Renal cortex interstitium (tissue), 15 donors: ENCODE measurements at places on chromosomes 1 and 21. TPM values are rescaled to one million over a fixed set of nuclear protein-coding genes. Genes with fewer than 3 reads are reported as not detected.

The TENT5C gene
- 2.4 TPM for polyA plus RNA-seq

DNA sequence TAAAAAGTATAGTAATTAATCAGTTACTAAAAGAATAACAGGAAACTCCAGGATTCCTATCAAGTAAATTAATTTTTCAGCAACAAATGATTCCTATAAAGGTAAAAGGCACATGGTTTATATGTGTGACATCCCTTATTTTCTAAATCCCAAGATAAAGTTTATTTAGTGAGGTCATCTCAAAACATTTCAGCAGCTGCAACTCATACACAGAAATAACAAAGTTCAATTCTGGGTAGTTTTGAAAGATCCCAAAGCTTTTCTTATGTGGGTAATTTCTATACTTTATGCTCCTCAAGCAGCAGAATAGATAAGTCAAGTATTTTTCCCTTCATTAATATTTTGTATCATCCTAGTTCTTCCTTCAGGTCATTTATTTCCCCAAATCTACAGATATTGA lies 117.7 kb downstream of the EIF4G3 start:
- DNase-seq, result no peak

The TSSK3 gene
- 8.8 TPM for polyA plus RNA-seq

GRCh38 chr1:59043796-59044195 lies 253.1 kb upstream of the FGGY start:
- no peak for DNase-seq

GRCh38 chr1:170598618-170599017 lies 65.3 kb upstream of the PRRX1 start:
- no peak for DNase-seq

The KRTAP12-2 gene
- not detected for polyA plus RNA-seq

DNA sequence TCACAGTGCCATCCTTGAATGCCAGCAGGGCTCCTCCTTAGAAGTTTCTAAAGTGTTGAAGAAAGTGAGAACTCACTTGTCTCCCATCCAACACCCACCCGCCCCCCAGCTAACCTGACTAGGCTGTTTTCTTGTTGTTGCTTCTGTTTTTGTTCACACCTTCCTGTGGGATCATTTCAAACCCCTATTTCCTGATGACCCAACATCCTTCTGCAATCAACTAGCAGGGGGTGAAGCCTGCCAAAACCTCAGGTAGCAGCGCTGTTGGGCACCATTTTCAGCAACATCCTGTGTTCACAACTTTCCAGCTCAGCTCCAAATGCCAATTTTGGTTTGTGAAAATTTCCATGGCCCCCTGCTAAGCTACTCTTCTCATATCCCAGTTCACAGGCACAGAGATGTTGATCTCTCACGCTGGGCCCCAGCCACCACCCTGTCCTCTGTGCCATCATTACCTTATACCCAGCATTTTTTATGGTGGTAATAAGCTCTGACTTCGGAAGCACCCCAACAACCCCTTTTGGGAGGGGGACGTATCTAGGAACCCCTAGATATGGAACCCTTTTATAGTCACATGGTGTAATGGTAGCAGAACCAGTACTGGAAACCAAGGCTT lies 41.4 kb downstream of the CDC7 start:
- DNase-seq, result no peak

The ETV3 gene
- polyA plus RNA-seq, result 28.2 TPM

- DNase-seq, result no peak
Measured at GRCh38 chr21:35593000-35593502, 467.3 kb downstream of the SETD4 start.

GRCh38 chr21:37319551-37319950 lies 47.0 kb upstream of the DYRK1A start:
- no peak for DNase-seq

GRCh38 chr1:211126622-211127021 lies 7.3 kb downstream of the KCNH1 start:
- no peak for DNase-seq

DNA sequence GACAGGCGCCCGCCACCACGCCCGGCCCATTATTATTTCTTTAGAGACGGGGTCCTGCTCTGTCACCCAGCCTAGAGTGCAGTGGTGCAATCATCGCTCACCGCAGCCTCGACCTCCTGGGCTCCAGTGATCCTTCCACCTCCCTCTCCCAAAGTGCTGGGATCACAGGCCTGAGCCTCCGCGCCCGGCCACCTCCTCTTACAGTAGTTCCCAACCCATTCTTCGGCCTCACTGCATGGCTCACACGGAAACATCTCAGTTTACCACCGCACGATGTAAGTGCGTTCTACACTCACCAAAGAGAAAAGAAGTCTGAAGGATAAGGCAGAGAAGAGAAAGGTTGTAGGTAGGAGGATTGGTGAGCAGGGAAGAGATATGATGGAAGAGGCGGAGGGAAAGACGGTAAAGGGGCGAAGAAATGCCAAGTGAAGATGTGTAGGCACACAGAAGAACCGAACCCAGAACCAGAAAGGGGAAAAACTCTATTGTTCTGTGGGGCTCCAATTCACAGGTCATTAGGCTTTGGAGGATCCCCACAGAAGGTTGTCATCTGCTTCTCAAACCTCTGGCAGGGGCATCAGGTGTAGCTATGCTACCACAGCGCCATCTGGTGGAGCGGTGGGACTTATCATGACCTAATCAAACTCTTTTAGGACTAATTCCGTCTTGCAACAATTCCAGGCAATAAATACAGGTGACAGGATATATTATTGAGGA lies 504.2 kb downstream of the SMYD3 start:
- DNase-seq, result peak; percentile 79

- DNase-seq, result no peak
Measured at GRCh38 chr1:208213786-208214185, 30.4 kb downstream of the PLXNA2 start.

GRCh38 chr1:35576061-35576765 lies 3.1 kb downstream of the TFAP2E start:
- no peak for DNase-seq

The ADGRL4 gene
- polyA plus RNA-seq, result 22.9 TPM

DNA sequence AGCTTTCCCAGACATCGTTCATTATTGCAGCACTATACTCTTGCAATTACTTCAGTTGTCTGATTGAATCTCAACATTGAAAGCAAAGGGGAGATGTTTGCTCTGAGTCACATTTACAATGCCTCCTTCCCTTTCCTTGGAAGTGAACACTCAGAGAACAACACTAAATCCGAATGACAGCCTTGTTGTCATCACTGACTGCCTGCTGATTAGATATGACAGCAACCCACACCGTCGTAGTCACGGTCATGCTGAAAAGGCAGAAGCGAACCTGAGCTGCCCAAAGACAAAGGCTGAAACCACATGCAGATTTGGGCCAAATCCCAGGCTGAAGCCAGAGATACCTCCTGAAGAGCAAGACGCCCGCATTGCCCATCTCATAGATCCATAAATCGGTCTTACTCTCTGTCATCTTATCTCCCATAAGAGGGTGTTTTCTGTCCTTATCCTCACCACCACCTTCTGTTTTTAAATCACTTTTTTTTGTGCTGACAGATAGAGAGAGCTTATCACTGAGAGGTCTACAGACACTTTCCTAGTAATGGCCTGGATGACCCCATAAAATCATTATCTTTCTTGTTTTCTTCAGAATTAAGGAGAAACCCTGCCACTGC lies 47.5 kb downstream of the TMCO4 start:
- DNase-seq, result no peak

- no peak for DNase-seq
Measured at GRCh38 chr1:52007215-52008002, 16.9 kb upstream of the RAB3B start.

- no peak for DNase-seq
Measured at GRCh38 chr1:155004352-155005075, 1.9 kb downstream of the ZBTB7B start.

DNA sequence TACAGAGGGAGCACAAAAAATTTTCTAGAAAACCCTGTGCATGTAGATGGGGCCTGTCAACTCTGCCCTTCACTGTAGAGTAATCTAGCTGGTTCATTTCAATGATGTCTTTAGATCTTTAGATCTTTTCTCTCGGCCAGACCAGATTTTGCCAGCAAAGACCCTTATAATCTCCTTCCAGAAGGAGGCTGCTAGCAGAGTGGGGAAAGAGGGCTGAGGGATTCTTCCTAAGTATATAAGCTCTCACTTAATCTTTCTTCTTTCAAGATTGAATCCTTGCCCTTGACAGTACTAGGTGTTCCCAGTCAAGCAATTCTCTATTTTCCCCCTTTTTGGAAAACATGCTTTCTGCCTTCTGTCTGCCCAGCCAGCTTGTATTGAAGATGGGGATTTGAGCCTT lies 34.3 kb downstream of the BCAS2 start:
- no peak for DNase-seq

- DNase-seq, result no peak
Measured at GRCh38 chr1:45365051-45365450, 24.8 kb upstream of the MUTYH start.
